ENCODE measurements at places on chromosomes 16 and 17.

- DNase-seq: no peak
Observed at GRCh38 chr16:55856950-55857349, 18.2 kb downstream of the CES5A start.

- no peak for DNase-seq
Observed at GRCh38 chr16:72896485-72897118, 151.3 kb downstream of the ZFHX3 start.

GRCh38 chr16:2426941-2427361, 2.3 kb upstream of the CCNF start:
- DNase-seq: no peak

DNA sequence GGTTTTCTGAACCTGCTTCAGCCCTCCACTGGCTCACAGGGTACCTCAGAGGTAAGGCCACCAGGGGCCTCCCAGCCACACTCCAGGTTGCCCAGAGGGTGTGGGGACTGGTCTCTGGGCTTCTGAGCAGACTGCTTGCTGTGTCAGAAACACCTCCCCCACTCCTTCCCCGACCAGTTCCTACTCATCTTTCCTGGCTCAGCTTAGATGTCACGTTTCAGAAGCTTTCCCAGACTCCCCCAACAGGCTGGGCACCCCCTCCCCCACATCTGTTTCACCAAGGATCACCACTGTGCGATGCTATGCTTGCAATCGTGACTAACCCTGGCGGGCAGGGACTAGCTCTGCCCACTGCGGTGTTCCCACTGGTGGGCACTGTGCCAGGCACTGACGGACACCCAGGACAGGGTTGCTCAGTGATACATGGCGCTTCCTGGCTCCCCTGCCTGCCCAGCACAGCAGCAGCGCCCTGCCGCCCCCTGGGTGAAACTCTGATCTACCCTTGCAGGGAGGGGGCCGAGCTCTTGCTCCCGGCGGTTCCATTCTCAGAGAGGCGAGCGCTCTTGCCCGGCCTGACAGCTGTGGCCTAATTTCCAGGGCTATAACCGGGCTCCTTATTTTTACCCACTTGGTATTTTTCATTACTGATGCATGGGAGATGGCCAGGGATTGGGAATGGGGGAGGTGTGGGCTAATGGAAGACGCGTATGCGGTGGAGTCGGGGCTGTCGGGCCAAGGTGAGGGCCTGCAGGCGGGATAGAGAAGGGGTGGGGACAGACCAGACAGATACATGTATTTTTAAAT, 29.4 kb upstream of the MTSS2 start:
- no peak for DNase-seq

GRCh38 chr17:17874478-17874877, 37.7 kb upstream of the SREBF1 start:
- no peak for DNase-seq

- DNase-seq: no peak
Observed at GRCh38 chr17:1626333-1626732, 2.3 kb downstream of the SLC43A2 start.

GRCh38 chr16:18024611-18025010, 311.9 kb downstream of the NPIPA8 start:
- DNase-seq: no peak

GRCh38 chr16:71569621-71570020, 7.3 kb downstream of the TAT start:
- no peak for DNase-seq

DNA sequence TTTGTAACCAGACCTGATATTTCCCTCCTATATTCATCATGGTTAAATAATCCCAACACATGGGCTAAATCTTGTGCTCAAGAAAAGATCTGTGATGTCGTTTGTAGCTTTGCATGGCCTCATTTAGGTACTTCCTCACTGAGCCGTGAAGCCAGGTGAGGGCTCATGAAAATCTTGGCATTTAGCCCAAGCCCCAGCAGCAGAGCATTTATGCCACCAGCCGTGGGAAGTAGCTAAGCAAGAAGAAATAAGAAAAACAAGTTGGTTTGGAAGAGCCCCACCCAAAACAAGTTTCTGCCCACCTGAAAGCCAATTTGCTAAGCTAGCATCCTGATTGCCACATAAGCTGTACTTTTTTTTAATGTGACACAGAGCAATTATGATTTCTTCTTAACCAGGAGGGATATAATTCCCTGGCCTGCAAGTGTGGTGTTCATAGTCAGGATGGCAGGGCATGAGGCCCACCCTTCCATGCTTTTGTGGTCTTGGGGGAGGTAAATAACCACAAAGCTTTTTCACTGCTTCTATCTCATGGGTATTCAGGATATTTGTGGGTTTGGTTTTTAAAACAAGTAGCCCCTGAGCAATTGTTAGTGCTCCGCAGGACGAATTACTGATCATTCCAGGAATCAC, 10.5 kb downstream of the TMIGD1 start:
- peak; percentile 35 for DNase-seq

- DNase-seq: no peak
Observed at GRCh38 chr16:69496376-69496775, 69.4 kb upstream of the NFAT5 start.

DNA sequence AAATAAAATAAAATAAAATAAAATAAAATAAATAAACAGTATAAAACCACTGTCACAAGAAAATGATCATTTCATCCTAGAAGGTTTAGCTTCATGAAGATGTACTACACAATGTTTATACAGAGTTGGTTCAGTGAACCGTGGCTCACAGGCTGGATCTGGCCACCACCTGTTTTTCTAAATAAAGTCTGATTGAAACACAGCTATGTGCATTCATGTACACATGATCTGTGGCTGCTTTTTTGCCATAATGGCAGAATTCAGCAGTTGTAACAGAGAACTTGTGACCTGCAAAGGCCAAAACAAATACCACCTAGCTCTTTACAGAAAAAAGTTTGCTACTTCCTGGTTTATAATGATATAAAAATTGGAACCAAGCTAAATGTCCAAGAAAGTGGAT, 12.6 kb upstream of the RPRML start:
- no peak for DNase-seq

DNA sequence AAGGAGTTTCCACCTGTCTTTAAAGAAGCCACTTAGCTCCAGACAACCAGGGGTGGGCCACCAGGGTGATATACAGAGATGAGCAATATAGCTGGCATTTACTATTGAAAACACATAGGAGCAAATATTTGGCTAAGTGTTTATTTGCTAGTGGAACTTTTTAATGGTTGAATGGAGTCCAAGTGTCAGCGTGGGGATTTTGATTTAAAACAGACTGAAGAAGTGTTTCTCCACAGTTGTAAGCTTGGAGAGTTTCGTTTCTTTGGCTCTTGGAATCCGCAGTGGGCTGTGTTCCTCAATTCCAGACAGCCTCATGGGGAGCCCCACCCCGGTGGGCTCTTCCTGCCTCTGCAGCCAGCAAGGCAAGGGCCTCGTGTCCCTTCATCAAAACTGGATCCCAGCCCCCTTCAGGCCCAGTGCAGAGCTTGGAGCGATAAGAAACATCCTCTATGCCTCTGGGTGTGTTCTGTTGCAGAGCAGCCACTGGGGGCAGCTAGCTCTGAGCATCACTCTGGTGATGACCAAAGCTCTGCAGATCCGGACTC, 36.1 kb downstream of the NOG start:
- no peak for DNase-seq

DNA sequence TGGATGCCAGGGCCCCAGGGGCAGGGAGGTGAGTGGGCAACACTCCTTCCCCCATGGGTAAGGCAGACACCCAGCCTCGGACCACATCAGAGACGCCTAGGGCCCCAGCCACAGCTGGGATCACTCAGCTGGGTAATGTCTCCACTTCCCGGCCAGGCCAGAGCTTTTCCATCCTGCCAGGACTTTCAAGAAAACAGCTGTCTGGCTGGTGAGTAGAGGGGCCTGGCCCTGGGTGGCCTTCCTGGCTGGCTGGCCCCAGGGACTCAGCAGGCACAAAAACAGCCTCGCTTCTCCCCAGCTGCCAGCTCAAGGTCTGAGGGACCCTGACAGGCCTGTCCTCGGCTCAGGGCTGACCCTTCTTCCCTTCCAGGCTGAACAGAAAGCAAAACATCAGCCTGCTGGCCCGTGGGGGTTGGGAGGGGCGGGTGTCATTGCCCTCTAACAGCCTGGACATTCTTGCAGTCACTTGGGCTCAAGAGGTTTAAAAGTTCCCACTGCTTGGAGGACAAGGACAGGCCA, 45.3 kb upstream of the JPH3 start:
- no peak for DNase-seq

GRCh38 chr17:50114849-50115357, 15.1 kb downstream of the SAMD14 start:
- DNase-seq: peak; percentile 19

DNA sequence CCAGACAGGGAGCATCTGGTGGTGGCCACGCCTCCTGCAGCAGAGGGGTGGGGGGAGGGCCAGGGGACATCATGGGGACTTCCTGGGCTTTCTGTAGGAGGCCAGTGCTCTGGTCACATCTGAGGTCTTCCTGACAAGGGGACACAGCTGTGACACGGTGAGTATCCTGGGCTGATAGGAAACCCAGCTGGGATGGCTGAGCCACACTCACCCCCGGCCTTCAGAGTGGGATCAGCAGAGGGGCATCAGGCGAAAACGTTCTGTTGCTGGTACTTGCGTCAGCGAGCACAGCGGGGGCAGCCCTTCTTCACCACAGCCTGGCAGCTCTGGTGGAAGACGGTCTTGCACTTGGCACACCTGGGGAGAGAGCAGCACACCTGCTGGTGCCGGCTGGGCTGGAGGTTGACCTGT, 122.9 kb upstream of the SMURF2 start:
- DNase-seq: no peak

- no peak for DNase-seq
Observed at GRCh38 chr16:89831810-89832328, 3.6 kb downstream of the SPIRE2 start.

GRCh38 chr17:4444782-4445473, 11.2 kb downstream of the SPNS3 start:
- no peak for DNase-seq

DNA sequence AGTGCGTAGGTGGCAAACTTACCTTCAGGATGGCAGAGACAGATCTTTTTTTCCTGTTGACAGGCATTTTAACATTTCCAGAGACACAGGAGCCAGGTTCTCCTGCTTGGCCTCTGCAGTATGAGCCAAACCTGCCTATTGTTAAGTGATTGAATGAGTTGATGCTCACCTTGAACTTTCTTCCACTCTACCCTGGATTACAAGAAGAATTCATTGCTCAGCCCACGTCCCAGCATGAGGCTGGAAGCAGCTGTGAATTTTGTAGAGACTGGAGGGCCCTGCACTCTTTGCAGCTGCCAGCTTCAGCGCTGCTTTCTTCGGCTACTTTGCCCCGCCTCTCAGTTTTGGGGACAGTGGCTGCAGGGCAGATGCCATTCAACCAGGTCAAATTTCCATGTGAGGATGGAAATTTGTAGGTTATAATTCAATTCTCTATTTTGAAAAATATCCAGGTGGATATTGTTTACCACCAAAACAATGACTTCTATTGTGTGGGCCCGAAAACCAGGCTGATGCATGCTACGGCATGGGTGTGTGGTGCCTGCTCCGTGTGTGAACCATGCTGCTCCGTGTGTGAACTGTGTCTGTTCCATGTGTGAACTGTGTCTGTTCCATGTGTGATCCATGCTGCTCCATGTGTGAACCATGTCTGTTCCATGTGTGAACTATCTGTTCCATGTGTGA, 75.2 kb upstream of the METTL9 start:
- no peak for DNase-seq

DNA sequence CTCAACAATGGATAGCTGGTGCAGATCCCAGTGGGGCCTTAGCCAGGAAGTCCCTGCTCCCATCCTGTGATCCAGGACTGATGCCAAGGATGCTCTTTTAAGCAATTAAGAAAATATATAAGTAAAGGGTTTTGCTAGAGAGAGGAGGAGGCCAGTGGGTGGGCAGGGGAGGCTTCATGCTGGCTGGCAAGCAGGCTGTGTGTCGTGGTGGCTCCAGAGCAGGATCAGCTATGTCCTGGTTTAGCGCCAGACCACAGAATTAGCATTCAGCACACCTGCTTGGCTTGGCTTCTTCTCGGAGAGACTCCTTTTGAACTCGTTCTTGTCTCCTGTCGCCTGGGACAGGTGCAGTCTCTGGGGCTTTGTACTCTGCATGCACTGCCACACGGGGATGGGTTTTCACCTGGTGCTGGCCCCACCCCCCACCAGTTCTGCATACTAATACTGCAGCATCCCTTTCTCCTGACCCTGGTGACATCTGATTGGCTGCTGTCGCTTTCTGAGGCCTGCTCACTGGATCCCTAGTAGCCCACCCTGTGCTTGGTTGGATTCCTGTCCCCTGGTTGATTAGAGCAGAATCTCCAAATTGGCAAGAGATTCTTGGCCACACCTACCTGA, 66.1 kb downstream of the PLD6 start:
- DNase-seq: no peak

DNA sequence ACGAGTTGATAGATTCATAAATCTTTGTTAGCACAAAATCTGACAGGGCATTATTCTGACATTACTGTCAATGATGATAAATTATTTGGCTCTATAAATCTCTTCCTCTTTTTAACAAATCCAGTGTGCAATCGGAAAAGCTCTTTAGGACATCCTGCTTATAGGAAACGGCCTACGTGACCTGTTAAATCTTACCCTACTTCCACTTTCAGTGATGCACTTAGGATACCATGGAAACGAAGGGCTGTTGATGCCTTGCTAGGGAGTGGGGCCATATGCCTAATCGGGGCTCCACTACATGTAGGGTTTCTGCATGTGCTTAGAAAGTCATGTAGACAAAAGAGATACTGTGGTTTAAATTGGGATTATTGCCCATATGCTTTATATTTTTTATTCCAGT, 27.2 kb downstream of the ZNF594 start:
- no peak for DNase-seq

- DNase-seq: no peak
Observed at GRCh38 chr17:62119373-62119772, 54.3 kb upstream of the MED13 start.

DNA sequence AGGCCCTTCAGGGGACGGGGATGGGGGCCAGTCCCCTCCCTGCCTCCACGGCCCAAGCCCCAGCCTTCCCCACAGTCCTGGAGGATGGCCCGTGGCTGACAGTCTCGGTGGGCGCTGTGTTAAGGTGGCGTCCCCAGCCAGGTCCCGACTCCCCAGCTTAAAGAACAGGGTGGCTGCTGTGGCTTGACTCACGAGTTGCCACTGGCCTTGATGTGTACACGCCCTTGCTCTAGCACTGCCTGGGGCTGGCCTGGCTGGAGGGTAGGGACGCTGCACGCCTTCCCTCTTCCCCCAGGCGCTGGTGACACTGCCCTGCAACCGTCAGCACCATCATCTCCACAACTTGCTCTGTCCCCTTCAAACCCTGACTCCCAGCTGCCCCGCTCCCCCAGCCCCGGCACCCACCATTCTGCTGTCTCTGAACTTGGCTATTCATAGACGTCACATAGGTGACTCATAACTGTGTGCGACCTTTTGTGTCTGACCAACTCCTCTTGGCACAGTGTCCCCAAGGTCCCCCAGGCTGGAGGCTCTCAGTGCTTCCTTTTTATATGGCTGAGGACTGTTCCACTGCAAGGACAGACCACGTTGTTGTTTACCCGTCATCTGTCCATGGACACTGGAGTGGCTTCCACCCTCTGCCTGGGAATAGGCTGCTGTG, 6.3 kb downstream of the GNPTG start:
- DNase-seq: no peak

- no peak for DNase-seq
Observed at GRCh38 chr17:7740481-7741001, 23.0 kb downstream of the DNAH2 start.
